Psoas muscle (tissue), 8 donors: ENCODE measurements at places on chromosomes 12 and 14.

DNA sequence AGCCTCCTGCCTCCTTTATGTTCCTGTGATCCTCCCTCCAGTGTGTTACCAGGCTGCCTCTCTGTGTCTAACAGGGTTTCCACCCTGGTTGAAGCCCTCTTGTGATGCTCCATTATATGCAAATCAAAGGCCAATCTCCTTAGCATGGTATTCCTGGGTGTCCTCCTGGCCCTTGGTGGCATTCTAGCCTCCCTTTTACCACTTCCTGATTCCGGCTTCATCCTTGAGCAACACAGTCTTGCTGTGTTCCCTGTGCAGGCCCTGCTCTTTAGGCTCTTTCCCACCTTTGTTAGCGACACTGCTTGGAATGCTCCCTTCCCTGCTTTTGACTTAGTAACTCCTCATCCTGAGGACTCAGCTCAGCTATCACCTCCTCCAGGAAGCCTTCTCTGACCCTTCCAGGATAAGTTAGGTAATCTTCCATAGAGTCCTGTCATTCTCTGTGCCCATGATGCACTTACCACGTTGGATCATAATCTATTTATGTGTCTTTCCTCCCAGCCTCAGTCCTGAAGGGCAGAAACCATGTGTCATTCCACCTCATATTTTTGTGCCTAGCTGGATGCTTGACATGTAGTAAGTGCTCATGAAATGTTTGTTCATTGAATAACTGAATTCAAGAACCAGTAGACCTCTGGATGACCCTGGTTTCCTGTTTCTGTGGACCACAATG, 37.3 kb downstream of the PRKCH start:
- DNase-seq, result no peak

DNA sequence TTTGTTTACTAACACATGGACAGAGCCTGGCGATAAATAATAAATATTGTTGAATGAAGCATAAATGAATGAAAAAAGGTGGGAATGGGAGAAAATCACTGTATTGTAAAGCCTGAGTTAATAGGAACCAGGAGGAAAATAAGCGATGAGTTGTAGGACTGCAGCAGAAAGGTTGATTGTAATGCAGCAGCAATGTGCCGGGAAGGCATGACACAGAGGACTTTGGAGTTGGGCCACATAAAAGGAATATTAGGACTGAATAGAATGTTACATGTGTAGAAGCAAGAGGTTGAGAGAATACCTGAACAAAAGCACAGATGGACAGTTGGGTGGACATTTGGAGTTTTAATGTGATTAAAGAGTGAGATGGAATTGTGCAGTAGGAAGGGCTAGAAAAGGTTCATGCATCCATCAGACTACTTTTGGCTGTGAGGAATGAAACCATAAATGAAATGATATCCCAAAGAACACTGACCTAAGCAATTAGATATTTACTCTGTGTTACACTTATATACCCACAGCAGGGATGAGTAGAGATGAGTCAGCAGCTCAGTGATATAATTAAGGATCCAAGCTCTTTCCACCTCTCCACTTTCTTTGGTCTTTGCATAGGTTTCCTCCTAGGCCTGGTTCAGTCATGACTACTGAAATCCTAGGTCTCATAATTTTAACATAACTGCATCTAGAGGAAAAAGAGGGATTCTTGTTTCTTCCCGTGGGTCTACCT, 55.4 kb downstream of the CCER1 start:
- no peak for DNase-seq

DNA sequence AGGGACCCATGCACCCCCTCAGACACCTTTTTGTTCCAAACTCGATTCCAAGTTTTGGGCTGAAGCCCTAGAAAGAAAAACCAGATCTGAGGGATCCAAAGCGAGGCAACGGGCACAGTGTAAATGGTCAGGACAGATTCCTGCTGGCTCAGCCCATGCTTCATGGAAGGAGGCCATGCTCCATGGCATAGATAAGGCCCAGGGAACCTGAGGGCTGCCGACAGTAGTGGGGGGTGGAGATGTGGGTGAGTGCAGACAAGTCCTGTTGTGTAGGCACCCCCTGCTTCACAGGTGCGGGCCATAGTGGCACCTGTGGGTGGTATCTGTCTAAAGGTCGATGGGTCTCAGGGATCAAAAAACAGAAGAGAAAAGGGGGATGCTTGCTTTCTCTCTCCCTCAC, 42.1 kb downstream of the TNFAIP2 start:
- DNase-seq, result no peak

GRCh38 chr12:127126260-127126628, 1140.7 kb upstream of the TMEM132C start:
- no peak for DNase-seq

GRCh38 chr12:3603576-3603975, 112.6 kb downstream of the PRMT8 start:
- DNase-seq, result no peak

DNA sequence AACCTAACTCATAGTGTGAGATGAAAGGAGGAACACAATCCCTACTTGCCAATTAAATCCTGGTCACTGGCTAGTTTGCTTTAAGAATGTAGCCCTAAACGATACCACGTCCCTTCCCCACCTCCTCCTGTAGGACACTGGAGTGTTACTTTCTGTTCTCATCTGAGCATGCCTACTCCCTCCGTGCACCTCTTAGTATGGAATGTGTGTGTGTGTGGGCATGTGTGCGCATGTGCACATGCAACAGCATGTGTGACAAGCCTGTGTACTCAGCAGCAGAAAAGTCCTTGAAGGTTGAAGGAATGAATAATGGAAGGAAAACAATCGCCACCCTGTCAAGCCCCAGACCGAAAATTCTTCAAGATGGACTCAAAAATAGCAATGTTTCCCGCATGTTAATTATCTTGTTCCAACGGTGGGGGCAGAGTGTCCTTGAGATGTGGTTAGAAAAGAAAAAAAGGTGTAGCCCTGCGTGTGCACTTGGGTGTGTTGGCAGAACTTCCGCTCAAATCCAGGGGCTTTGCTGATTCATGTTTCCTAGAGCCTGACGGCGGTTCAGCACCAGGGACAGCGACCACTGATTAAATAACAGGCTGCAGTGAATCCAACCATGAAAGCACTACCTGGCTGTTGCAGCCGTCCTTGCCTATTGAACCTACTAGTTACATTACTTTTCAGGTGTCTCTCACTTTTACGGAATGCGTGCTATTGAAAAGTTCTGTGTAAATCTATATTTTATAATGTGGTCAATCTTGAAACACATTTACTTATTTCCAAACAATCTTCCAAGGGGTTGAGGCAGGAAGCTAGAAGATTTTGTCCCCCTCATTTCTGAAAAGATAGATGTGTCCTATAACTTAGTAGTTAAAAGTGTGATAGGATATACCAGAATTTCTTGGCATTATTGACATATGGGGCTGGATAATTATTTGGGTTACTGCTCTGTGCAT, 79.8 kb downstream of the SRRM4 start:
- DNase-seq, result peak; percentile 51

DNA sequence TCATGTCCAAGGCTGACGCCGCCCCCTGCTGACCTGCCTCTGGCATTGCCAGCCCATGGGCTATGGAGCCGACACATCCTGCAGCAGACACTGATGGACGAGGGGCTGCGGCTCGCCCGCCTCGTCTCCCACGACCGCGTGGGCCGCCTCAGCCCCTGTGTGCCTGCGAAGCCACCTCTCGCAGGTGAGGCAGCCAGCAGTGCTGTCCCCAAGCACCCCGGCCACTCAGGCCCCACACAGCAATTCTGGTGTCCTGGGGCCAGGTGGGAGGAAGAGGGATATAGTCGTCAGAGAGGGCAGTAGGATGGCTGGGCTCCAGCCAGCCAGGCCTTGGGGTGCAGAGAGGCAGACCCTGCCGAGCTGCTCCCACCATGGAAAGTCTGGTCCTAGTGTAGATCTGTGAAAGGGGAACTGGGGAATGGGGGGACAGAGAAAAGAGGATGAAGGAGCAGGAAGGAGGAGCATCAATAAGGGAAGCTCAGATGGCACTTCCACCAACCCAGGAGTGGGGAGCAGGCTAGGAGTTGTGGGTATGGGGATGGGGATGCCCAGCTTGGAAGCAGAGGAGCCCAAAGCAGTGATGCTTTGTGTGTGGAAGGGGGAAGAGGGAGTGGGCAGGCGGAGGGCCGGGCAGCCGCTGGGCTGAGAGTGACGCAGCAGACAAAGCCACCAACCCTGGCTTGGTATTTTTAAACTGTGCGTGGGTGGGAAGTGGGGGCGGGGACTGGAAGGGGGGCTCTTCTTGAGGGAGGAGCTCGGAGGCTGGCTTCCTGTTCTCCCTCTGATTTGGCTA, 4.7 kb downstream of the NAB2 start:
- DNase-seq, result peak; percentile 78

GRCh38 chr12:69343357-69343756, 4.8 kb upstream of the LYZ start:
- DNase-seq, result no peak

DNA sequence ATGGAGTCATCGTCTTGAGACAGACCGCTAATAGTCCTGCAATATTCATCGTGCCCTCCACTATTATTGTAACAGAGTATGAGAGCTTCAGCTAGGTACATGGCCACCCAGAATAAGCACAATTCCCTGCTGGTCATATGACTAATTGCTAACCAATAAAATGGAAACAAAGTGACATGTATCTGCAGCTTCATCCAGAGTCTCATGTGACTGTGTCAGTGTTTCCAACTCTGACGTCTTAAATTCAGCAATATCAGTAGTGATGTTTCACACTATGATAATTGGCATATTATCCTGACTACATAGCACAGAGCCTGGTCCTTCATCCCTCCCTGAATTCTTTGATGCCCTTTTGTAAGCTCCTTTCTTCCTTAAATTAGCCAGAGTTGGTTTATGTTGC, 167.4 kb downstream of the RPS29 start:
- DNase-seq, result no peak

GRCh38 chr14:105860615-105861580, 334.5 kb downstream of the TMEM121 start:
- peak; percentile 30 for DNase-seq

DNA sequence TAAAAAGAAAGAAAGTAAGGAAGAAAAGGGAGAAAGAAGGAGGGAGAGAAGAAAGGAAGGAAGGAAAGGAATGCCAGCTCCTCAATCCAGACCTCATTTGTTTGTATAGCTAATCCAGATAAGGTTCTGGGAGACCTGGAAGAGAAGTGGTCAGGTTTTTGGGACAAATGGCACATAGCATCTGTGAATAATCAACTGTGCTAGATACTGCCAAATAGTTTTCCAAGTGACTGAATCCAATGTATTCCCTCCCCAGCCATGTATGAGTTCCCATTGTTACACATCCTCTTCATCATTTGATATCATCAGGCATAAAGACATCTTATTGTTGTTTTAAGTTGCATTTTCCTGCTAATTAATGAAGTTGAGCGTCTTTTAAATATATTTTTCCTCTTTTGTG, 18.6 kb upstream of the PTGR2 start:
- no peak for DNase-seq

DNA sequence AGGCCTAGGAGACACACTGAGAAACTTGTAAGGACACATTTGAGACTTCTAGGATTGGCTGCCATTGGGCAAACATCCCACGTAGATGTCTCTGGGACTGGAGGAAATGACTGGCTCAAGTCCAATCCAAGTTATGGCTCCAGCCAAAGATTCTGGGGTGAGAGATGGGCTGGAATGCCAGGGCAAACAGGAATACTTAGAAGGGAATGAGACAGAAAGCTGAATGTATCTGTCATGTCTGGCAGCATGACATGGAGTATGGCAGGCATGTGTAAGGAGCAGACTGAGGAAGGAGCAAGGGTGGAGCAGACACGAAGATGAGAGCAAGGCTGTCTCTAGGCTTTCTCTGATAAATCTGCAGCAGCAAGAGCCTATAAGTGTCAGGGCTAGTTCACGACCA, 209.2 kb downstream of the PHLDA1 start:
- no peak for DNase-seq

GRCh38 chr12:25629341-25629740, 76.3 kb upstream of the LMNTD1 start:
- DNase-seq, result no peak

GRCh38 chr12:10400829-10401228, 8.7 kb downstream of the KLRC4 start:
- DNase-seq, result no peak

DNA sequence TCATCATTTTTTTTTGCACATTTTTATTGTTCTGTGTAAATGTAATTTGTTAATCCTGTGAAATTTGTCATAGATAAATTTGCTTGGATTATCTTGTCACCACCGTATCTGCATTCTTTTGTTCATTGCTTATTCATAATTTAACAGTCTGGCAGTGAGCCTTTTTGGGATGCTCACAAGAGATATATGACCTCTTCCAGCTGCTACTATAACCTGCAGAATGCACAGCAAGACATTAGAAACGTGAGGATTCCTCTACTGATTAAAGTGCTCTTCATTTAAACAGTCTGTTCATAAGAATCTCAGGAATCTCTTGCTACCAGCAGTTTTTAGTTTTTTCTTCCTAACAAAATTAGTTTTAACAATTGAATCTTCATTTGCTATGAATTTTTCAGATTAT, 9.1 kb downstream of the NPAS3 start:
- DNase-seq, result no peak

DNA sequence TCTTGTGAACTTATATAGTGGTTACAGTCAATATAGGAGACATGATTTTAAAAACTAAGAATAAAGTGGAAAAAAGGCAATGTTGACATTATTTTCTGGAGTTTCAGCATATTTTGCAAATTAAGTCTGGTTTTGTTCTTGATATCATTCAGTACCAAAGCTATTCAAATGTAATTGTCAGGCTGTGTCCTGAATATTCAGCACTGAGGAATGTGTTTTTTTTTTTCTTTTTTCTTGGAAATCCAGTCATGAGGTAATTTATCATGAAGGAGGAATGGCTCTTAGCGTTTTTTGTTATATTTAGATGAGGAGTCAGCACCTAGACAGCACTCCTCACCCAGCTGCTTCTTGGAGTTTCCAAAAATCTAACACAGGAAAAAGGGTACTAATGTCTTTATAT, 225.5 kb downstream of the CCDC91 start:
- no peak for DNase-seq

GRCh38 chr14:31038521-31039166, 12.5 kb upstream of the STRN3 start:
- DNase-seq, result no peak

DNA sequence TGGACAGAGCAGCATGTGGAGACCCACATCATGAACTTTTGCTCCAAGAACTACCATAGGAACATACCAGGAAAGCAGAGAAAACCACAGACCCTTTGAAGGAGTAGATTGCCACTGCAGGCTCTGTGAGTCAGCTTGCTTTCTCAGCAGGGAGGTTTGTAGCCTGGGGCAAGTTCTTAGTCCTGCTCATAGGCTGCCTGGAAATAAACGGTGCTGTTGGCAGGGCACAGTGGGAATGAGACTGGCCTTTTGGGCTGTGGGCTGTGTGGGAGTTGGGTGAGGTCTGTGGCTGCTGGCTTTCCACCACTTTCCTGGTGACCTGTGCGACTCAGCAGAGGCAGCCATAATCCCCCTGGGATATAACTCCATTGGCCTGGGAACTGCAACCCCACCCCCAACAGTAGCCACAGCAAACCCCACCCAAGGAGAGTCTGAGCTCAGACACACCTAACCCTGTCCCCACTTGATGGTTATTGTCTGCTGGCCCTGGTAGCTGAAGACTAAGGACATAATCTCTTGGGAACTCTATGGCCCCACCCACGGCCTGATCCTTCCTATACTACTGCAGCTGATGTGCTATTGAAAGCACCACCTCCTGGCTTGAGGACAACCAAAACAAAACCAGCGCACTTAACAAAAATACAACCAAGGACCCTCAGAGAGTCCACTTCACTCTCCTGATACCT, 192.1 kb upstream of the GARIN6 start:
- DNase-seq, result no peak
